Stimulated activated CD8-positive, alpha-beta memory T cell treated with anti-CD3 and anti-CD28 coated beads, Interleukin-12 subunit alpha, Interleukin-12 subunit beta, amount 100 ng/mL, for 4 hours (primary cell): ENCODE measurements at places on chromosomes 11 and 22.

DNA sequence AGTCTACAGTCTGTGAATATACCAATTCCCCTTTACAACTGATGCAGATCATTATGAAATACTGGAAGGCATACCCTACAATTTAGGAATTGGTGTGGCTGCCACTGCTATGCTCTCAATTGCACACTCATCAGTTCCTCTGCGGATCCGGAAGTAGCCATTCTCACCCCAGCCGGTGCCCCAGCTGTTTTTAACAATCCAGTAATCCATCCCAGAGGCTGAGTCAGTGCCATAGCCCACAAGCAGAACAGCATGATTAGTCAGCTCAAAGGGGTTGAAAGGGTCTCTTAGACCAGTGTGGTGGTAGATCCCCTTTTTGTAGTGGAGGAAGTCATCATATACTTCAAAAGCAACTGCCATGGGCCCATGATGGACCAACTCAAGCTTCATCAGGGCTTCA, 43.6 kb downstream of the CTSC start:
- DNase-seq = no peak

- DNase-seq = no peak
Observed at GRCh38 chr11:73157101-73158010, 15.2 kb upstream of the FCHSD2 start.

DNA sequence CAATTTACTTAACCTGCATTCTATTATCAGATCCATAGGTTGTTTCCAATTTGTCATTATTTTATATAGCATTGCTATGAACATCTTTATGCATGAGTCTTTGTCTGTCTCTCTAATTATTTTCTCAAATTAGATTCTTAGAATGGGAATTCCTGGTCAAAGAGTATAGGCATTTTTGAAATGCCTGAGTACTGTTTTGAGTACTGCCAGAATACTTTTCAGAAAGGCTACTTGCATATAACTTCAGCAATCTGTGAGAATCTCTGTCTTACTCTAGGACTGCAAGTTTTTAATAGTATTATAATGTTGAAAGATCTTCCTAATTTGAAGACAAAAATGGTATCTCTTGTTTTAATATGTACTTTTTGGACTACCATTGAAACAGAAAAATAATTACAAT, 56.6 kb downstream of the KCNC1 start:
- no peak for DNase-seq

DNA sequence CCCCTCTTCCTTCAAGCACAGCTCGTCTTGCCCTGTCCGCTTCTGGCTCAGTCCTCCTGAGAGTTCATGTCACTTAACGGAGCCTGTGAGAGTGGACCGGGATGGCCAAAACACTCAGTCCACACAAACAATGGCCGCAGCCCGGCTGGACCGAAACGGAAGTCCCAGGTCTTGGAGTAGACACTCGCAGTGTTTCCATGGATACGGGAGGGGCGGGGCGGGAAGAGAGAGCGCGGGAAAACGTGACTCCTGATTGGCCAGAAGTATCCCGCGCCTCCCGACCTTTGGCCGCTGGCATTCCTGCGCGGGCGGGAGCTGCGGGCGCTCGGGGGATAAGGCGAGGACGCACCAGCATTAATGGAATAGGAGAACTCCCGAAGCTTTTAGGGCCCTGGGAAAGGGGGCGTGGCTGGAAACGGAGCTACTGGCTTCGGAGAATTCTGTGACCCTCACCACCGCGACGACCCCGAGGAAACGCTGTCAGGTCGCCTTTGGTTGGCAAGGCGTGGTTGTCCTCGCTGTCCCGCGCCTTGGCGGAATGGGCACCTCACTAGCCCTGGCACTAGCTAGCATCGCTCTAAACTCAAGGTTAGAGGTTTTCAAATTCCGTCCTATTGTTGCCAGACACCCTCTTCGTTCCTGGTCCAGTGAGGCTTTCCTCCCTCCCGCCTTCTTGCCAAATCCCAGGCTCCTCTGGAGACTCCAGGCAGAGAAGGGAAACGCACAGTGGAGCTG, at the start of the genes NLRP14 and ZNF214:
TSS of gene NLRP14 (plus strand) at position 297 of the 735 bp plus-strand sequence. CDS start 18,108 bp downstream, outside the sequence.
TSS of gene ZNF214 (minus strand) at position 164 of the 735 bp plus-strand sequence. CDS start 17,511 bp downstream, outside the sequence.
- no peak for DNase-seq

DNA sequence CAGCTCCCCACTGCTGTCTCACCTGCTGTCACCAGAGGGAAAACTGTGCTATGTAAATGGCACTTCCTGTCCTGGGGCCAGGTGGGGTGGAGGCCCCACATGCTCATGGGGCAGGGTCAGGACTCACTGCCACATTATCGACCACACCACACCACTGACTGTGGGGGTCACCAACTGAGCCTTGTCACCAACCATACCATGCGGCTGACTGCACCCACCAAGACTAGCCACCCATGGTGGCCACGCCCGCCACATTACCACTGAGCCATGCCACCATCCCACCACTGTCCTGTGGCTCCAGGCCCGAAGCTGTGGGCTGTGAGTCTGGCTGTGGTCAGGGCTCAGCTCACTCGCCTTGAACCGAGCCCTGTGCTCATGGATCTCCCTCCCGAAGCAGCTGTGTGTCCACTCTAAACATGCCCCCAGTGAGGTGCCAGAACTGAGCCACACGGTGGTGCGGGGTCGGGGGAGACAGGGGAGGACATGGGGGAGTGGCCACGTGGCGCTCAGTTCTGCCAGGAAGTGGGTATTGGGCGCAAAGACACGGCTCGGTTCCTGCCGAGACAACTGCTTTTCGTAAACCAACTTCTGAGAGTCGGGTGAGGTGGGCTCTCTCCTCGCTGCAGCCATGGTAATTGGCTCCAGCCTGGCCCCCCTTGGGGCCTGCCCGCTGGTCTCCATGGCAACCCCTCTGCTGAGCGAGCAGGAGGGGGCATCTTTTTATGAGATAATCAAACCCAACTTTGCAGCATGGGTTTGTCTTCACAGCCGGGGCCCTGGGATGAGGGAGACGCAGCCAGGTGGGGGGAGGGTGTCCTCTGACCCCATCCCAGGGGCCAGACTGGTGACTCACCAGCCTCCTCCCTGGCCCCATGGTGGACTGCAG, 23.2 kb downstream of the RTN4R start:
- DNase-seq = no peak

DNA sequence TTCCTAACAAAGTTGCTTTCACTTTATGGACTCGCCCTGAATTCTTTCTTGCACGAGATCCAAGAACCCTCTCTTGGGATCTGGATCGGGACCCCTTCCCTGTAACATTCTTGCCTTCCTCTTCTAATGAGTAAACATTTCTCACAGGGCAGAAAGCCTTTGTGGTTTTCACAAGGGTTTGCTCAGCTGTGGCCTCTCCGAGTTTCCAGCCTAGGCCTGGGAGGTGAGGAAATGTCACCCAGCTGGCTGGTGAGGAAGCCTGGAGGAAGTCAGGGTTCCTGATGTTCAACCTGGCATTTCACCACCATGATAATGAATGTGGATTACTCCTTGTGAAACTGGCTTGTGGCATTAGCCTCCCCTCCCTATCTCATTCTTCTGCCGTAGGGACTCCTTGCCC, 224.9 kb downstream of the DSCAML1 start:
- no peak for DNase-seq

DNA sequence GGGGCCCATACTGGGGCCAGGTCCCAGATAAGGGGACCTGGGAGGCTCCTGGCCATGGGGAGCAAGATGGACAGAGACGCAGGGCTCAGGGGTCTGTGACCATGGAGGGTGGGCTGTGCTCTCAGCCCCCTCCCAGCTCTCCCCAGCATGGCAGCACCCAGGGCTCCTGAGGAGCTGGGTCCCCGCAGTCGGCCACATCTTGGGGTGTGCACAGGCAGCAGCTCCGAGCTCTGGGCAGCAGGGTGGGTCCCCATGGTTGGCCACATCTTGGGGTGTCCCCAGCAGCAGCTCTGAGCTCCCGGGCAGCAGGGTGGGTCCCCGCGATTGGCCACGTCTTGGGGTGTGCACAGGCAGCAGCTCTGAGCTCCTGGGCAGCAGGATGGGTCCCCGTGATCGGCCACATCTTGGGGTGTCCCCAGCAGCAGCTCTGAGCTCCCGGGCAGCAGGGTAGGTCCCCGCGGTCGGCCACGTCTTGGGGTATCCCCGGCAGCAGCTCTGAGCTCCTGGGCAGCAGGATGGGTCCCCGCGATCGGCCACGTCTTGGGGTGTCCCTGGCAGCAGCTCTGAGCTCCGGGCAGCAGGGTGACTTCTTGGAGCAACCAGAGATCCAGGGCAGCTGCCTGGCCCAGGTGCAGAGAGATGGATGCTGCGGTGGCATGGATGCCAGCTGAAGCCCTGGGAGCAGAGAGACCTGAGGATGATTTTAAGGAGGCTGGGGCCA, 18.3 kb upstream of the MUC5B start:
- DNase-seq = no peak

- no peak for DNase-seq
Observed at GRCh38 chr11:132343445-132344175, 973.2 kb downstream of the NTM start.

DNA sequence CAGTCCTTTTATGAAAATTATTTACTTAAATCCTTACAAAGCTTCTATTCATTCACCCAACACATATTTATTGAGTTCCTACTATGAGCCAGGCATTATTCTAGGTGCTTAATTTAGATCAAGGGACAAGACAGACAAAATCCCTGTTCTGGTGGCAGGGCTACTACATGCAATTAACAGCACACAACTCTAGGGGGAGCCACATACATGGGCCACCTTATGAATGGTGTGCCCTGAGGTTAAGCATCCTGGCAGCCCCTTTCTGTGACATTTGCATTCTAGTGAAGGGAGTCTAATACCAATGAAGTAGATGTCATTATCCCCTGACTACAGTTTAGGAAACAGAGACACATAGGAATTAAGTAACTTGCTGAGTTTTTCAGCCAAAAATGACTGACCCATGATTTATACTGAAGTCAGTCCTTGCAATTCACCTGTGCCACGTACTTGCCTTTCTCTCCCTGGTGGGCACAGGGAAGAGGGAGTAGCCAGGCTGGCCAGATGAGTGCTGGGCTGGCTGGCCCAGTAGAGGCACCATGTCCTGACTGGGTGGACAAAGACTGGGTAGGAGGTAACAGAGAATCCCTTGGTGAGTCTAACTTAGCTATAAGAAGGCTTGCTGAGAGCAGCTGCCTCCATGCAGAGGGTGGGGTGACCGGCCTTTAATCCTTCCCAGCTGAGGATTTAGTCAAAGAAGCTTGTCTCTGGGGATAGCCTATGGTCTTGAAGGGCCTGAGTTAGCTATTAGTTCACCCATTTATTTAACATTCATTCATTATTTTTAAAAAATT, 52.0 kb upstream of the ELF5 start:
- DNase-seq = no peak

- no peak for DNase-seq
Observed at GRCh38 chr11:62428871-62429560, 10.2 kb downstream of the SCGB1A1 start.

DNA sequence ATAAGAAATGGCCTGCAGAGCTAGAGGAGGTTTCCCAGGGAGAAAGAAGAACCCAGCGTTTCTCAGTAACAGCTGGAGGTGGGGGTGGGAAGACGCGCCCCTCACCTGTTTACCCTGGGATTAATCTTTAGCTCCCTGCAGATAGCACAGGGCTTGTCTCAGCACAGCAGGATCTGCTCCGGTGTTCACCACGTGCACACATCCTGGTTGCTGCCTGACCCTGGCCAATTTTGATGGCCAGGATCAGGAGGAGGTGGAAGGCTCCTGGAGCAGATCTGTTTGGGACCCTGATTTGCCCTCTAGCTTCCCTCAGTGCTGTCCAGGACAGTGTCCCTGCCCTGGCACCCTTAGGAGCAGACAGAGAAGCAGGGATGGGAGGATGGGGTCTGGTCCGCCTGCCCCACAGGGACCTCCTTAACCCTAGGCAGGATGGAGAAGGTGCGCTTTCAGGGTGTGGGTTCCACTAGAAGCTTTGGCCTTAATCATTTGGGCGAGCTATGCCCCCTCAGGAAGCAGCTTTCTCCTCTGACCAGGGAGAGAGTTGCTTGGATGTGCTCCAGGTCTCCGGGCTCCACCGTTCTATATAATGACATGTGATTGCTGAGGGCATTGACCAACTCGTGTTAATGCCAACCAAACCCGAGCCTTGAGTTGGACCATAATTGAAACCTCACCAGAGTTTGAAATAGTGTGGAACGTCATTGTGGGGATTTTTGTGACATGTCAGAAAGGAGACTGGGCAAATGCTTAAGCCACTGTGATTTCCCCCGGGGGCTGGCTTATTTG, 19.3 kb downstream of the UPB1 start:
- no peak for DNase-seq

- no peak for DNase-seq
Observed at GRCh38 chr22:36465232-36466021, 16.0 kb downstream of the TXN2 start.

- DNase-seq = no peak
Observed at GRCh38 chr11:63564056-63564774, 1.0 kb upstream of the PLAAT2 start.

DNA sequence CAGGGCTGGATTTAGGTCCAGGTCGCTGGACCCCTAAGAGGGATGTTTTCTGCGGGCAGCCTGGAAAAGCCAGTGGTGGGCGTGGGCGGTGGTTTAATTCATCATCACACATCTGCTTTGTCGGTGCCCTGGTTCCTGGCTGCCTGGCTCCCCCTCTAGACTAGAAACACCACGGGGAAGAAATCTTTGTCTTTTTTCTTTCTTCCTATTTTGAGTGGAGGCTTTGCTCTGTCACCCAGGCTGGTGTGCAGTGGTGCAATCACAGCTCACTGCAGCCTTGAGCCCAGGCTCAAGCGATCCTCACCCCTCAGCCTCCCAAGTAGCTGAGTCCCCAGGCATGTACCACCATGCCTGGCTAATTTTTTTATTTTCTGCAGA, 86.6 kb upstream of the LINC01488 start:
- DNase-seq = no peak

GRCh38 chr11:61071913-61072312, 30.4 kb upstream of the CD5 start:
- no peak for DNase-seq
